ENCODE measurements at places on chromosomes 3 and 15.

GRCh38 chr3:150825916-150826377 is 63.0 kb upstream of the SIAH2 start:
- no peak for DNase-seq

DNA sequence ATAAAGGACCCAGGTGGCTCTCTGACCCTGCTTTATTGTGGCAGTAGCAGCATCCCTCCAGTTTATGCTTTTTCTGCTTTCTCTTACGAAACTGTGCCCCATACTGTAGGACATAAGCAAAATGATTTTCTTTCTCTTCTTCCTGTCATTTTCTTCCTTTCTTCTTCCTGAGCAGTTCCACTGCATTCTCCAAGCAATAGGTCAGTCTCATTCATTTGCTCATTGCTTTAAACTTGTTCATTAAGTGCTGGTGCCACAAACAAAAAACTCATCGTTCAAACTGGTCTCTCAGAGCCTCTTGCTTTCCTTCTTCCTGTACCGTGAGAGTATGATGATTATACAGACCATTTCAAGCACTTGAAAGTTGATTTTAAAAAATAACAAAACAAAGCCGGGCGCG is 66.8 kb downstream of the PDE8A start:
- DNase-seq, result no peak

GRCh38 chr3:197339841-197340520 is 41.6 kb upstream of the DLG1 start:
- DNase-seq, result no peak

DNA sequence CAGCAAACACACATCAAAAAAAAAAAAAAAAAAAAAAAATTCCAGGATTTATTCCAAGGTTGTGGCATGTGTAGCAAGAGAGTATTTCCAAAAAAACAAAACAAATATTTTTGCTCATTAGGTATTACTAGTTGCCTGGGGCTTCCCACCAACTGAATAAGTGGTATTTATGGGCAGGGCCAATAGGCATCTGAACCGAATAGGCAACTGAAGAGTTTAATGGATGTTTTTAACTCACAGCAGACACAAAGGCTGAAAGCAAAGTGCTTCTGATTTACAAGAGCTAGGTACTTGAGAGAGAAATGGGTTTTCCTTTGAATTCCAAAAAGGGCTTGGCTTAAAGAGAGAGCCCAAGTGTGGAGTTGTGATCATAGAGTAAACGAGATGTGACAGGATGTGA is 21.4 kb downstream of the EIF4E3 start:
- DNase-seq, result no peak

DNA sequence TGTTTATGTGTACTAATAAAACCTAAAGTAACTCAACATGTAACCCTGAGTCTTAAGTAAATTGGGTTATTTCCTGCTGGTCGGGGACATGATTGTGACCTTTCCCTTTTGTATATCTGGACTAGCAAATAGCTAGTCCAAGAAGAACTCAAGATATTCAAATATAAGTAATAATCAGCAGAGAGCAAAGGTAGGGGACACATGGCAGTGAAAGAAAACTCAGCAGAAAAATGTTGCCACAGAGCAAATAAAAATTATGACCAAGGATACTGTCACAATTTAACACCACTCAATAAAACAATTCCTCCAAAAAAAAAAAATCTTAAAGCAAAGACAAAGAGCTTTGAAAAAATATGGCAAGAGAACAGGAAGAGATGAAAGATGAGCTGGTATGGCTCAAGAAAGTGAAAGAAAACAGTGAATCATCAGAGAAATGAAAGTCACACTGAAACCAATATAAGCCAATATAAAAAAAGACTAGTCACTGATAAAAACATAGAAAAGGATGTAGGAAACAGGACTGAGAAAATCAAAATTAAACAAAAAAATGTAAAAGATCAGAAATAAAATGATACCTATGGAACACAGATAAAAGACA is 43.4 kb downstream of the HLTF start:
- no peak for DNase-seq

DNA sequence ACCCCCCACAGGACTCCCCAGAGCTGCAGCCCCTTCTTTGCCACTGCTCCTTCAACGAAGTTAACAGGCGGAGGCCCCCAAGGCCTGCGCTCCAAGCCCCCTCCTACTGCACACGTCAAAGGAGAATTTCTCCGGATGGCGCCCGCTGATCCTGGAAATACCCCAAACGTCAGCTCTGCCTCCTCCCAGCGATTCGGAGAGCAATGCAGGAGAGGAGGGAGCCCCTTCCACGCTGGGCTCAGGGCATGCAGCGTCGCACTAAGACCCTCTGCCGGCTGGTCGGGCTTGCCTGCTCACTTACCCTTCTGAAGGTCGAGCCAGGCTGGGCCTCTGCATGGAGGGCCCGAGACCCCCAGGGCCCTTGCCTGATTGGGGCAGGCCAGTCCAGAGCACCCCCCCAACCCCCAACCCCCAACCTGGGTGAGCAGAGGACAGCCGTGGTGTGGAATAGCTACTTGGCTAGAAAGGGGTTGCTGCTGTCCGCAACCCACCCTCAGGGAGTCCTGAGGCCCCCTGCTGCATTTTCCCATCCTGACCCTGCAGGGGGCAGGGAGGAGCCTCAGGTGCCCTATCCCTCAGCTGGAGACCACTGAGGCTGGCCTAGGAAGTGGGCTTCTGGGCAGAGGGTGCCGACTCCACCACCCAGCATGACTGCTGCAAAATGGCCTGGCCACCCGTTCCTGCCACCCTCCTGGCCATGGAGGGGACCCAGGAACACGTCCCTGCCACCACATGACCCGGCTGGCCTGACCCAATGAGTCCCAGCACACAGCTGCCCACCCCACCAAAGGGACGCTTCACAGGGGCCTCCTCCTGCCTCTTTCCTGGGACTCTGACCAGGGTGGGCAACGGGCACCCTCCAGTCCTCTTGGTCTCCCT is 976 bp downstream of the ATP2B2 start:
- no peak for DNase-seq

Data from CD4-positive, alpha-beta T cell treated with Interferon gamma for 1 hour (primary cell).